Mesendoderm (in vitro differentiated cells): ENCODE measurements at places on chromosomes 2 and 18.
A peak's percentile ranks its signal among the peaks of the same experiment; 100 is the strongest.

DNA sequence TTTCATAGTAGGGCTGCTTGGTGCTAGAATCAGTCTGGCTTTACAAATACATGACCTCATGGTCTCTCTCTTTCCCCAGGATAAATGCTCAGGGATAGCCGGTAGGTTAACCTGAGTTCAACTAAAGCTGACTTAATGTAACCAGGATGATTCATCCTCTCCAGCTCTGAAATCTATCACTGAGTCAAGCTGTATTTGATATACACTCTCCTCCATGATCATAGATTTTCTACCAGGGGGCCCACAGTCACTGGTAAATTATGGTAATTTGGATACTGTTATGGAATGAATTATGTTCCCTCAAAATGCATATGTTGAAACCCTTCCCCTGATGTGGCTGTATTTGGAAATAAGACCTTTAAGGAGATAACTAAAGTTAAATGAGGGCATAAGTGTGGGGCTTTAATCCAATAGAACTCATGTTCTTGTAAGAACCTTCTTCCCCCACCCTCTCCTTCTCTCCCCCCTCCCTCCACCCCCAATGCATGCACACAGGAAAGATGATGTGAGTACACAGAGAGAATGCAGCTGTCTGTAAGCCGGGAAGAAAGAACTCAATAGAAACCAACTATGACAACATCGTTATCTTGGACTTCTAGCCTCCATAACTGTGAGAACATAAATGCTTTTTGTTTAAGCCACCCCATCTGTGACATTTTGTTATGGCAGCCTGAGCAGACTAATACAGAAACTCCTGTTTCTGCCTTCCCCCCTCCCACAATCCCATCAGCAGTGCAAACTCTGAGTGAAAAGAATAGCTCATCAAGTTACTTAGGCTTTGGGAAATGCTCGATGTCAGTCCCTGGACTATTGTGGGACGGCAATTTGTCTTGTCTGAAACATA, 134.9 kb upstream of the KYNU start:
- DNase-seq: no peak

GRCh38 chr2:205654878-205655605, 27.3 kb upstream of the NRP2 start:
- no peak for DNase-seq

DNA sequence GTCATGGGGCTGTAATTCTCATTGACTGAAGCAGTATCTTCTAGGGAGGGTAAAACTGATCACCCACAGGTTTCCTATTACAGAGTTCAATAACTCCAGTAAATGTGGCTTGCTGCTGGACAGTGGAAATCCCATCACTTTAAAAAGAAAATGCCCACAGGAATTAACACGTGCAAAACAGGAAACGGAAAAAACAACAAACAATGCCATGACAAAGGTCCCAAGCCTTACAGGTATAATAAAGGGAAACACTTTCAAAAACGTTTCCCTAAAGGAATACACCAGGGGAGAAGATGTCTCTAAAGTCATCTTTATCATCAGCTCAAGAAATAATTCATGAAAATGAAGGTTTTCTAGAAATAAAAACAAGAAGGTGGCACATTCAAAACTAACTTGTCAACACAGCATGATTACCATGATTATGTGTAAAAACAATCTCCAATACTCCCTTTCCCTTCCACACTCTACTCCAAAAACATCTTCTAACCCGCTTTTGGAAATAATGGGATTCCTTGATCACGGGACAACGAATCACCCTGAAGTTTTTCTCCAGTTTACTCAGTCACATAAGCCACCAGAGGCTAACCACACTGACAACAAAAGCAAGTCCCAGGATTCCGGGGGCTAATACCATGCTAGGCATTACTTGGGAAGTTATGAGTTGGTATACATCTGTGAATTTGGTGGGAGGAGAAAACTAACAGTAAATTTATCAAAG, 167.9 kb downstream of the TCF4 start:
- DNase-seq: peak; percentile 43

DNA sequence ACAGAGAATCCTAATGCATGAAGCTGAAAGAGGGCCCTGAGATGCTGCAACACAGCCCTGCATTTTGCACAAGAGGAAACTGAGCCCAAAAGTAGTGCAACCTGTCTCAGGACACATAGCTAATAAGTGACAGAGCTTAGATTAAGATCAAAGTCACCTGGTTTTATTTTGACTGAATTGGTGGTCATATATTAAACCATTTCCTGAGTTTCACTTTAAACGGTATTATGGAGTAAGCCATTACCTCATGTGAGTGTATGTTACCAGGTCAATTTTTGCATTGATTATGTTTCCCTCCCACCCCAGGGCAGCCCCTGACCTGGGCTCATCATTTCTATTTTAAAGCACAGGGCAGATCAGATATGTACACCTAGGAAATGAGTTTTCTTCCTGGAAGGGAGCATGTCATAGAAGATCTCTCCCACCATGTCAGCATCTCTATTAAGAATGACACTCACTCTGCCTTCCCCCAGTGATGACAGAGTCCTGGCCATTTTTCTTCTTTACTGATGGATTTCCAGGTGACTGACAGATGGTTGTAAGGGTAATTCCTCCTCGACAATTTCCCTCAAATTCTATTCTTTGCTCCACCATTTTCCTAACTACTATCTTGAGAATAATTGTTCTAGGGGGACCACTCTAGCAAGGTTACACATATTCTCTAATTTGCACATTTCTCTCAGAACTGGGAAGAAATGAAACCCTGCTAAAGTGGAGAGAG, 441.3 kb upstream of the SLC14A2 start:
- no peak for DNase-seq

DNA sequence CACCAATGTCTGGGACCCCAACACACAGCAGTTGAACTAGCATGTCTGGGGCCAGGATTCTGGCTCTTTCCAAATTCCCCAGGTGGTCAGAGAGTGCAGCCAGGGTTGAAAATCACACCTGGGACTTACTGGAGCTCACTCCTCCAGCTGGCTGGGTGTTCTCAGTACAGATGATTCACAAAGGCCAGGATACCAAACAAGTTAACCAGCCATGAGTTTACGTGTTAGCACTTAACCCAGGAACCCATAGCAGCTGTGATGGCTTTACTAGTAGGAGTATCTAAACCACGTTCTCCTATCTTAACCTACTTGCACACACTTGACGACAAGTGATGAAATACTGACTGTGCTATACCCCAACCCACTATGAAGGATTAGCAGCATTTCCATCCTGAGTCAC, 222.8 kb downstream of the FBXO15 start:
- no peak for DNase-seq

GRCh38 chr18:47287911-47288585, 36.6 kb upstream of the SKOR2 start:
- no peak for DNase-seq

DNA sequence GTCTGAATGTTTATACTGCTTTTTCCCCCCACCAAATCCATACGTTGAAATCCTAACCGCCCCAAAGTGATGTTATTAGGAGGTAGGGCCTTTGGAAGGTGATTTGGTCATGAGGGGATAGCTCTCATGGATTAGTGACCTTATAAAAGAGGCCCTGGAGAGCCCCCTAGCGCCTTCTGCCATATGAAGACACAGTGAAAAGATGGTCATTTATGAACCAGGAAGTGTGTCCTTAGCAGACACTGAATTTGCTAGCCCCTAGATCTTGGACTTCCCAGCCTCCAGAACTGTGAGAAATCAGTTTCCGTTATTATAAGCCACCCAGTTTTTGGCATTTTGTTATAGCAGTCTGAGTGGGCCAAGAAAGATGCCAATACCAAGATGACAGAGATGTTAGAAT, 7.2 kb upstream of the TSN start:
- peak; percentile 69 for DNase-seq

GRCh38 chr2:76194031-76194775, 483.5 kb upstream of the GCFC2 start:
- DNase-seq: no peak

DNA sequence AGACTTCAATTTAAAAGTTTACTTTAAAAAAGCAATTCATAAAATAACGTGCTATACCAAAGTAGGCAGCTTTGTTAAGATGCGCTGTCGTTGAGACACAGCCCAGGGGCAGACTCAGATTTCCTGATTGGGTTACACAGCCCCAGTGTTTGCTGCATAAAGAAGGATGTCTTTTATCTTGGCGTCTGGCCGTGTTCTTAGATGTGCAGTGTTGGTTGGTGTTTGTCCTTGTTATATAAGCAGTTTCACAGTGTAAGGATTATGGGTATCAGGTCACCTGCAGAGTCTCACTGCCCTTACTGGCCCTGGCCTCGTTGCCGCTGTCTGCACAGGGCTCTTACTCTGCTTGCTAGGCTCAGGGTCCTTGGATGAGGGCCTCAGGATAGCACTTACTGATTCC, 108.5 kb downstream of the WDSUB1 start:
- DNase-seq: no peak

DNA sequence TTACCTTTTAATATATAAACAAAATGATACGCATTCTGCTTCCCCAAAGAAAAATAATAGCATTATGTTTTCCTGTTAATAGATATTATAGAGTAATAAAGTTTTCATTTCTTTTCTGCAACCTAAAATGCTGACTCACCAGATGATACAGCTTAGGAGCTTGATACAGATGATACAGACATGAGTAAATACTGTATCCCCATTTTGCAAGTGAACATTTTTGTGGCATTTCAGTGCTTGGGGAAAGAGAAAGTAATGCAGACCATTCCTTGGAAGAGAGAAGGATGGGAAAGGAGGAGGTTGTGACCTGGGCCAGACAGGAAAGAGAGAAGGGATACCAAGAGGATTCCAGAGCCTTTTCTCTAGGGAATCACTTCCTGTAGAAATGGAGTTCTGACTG, 97.5 kb upstream of the FSHR start:
- DNase-seq: no peak

GRCh38 chr2:177808984-177809809, 263.4 kb downstream of the PDE11A start:
- DNase-seq: no peak

DNA sequence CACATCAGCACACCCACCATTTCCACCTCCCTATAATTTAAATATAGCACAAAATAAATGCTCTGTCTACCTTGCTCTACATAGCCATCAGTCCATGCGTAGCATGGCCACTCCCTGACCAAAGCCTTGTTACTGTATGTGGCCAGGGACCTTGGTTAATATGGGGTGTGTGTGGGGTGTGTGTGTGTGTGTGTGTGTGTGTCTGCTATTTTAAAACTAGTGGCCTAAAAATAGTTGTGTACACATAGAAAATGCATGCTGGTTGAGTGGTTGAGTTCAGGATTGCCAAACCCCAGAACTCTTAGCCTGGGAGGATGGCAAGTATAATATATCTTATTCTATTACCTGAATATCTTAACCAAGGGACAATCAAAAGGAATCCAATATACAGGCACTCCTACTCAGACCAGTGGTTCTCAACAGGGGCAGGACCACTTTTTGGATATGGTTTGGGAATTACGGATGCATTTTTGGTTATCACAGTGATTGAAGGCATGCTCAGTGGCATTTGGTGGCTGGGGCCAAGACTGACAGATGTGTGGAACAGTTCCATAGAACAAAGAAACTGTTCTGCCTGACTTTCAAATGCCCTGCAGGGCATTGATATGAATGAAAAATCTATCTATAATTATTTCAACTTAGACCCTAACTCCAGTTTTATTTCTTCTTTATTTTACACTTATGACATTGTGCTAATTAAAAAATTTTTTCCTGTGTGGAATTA, 72.3 kb upstream of the PSME4 start:
- DNase-seq: no peak
